ENCODE measurements at places on chromosomes 11 and 22. TPM values are rescaled to one million over a fixed set of nuclear protein-coding genes. Genes with fewer than 3 reads are reported as not detected.

The SLC37A2 gene
- total RNA-seq, result 10.5 TPM

The PRDM10 gene
- 17.9 TPM for total RNA-seq

The ANGPTL5 gene
- not detected for total RNA-seq

The VWA5A gene
- 41.2 TPM for total RNA-seq

The TEX12 gene
- 0.52 TPM for total RNA-seq

The DDX25 gene
- 0.54 TPM for total RNA-seq

The GUCY1A2 gene
- 0.61 TPM for total RNA-seq

The CSNK1E gene
- total RNA-seq, result 100 TPM

The SPTY2D1 gene
- 20.2 TPM for total RNA-seq

The PANX2 gene
- 0.44 TPM for total RNA-seq

The RPS25 gene
- total RNA-seq, result 887 TPM

The YWHAH gene
- 149 TPM for total RNA-seq

The C11orf91 gene
- 0.58 TPM for total RNA-seq

The SCGB1C1 gene
- not detected for total RNA-seq

The PPP6R3 gene
- total RNA-seq, result 107 TPM
